ENCODE measurements at places on chromosomes 3 and 15.
A peak's percentile ranks its signal among the peaks of the same experiment; 100 is the strongest.

DNA sequence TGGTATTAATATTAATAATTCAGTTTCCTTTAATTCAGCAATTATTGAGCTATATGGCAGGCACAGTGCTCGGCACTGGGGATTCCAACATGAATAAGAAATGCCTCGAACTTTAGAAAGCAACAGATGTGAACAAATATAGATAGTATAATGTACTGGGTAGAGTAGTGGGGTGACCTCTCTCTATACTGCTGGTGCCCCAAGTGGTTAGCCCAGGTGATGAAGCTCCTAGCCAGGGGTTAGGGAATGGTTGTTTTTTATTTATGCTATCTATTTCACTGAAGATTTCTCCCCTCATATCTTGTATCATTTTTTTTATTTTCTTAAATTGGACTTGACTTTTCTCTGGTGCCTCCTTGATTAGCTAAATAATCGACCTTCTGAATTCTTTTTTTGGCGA is 62.1 kb downstream of the BHLHE40 start:
- H3K27ac ChIP-seq = no peak overlapping the region
- no peak overlapping the region for H3K4me3 ChIP-seq
- H3K36me3 ChIP-seq = no peaks in the 10 kb centered on the region
- H3K4me1 ChIP-seq = no peaks in the 10 kb centered on the region

DNA sequence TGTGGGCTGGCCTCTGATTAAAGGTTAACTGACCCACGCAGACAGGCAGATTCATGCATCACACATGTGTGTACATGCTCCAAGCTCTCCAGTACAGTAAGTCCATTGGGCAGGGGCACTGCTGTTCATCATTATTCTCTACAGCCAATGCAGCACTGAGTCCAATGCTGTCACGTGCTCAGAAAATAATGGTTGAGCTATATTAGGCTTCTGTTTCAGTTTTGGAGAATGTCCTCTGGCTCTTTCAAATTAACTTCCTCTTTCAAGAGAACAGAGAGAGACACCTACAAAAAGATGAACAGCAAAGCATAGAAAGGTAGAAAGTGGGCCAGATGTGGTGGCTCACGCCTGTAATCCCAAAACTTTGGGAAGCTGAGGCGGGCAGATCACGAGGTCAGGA is 202.6 kb downstream of the MEX3B start:
- no peaks in the 10 kb centered on the region for H3K36me3 ChIP-seq
- no peak for DNase-seq
- H3K27me3 ChIP-seq = no peaks in the 10 kb centered on the region
- H3K27ac ChIP-seq = no peak overlapping the region
- H3K4me1 ChIP-seq = no peaks in the 10 kb centered on the region

GRCh38 chr15:40584191-40584590 is 9.9 kb upstream of the KNL1 start:
- no peak overlapping the region for H3K27ac ChIP-seq
- H3K4me1 ChIP-seq = no peaks in the 10 kb centered on the region
- H3K27me3 ChIP-seq = no peaks in the 10 kb centered on the region
- H3K36me3 ChIP-seq = no peaks in the 10 kb centered on the region
- H3K4me3 ChIP-seq = no peak overlapping the region

GRCh38 chr3:42115215-42115614 is 24.1 kb downstream of the TRAK1 start:
- no peak overlapping the region for H3K27ac ChIP-seq
- H3K4me3 ChIP-seq = no peak overlapping the region
- no peaks in the 10 kb centered on the region for H3K36me3 ChIP-seq
- peaks cover 24% of the 10 kb centered on the region for H3K4me1 ChIP-seq
- no peak for DNase-seq

GRCh38 chr3:145776782-145777408 is 384.1 kb downstream of the PLOD2 start:
- no peaks in the 10 kb centered on the region for H3K36me3 ChIP-seq
- no peaks in the 10 kb centered on the region for H3K4me1 ChIP-seq
- H3K27me3 ChIP-seq = no peaks in the 10 kb centered on the region
- H3K27ac ChIP-seq = no peak overlapping the region
- DNase-seq = peak; percentile 78

- H3K27me3 ChIP-seq = no peaks in the 10 kb centered on the region
- no peak overlapping the region for H3K4me3 ChIP-seq
- no peak overlapping the region for H3K27ac ChIP-seq
- H3K4me1 ChIP-seq = no peaks in the 10 kb centered on the region
Observed at GRCh38 chr3:144129536-144130214, 158.1 kb downstream of the DIPK2A start.

- no peaks in the 10 kb centered on the region for H3K27me3 ChIP-seq
- H3K4me3 ChIP-seq = no peak overlapping the region
- DNase-seq = no peak
- peaks cover 13% of the 10 kb centered on the region for H3K4me1 ChIP-seq
- no peaks in the 10 kb centered on the region for H3K36me3 ChIP-seq
Observed at GRCh38 chr3:8764528-8764927, 4.9 kb downstream of the OXTR start.

DNA sequence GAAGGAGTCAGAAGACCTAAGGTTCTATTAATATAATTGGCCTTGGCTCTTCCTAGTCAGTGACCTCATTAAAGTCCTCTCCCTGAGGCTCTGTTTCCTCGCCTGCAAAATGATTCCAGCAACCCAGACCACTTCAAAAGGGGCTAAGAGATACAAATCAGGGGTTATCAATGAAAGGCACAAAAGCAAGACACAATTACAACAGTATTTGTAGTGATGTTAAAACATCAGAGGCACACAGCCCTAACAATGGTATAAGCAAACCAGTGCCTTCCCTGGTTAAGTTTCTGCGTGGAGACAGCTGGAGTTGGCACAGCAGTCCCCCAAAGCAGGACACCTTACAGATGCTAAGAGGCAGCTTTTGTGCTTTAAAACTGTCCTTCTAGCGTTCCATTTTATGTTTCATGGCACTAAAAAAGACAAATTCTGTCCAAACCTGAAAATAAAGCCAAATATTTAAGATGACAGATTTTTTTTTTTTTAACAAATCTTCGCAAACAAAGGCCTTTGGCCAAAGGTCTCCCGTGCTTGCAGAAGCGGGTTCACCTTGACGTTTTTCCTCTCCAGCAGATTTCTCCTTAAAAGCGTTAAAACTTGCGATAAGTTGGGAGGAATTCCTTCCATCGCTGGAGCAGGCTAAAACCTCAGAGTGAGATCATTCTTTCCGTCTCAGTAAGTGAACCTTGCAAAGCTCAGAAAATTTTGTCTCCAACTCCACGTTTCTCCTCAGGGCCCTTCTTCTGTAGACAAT is 999 bp downstream of the ZNF280D start:
- H3K4me1 ChIP-seq = peaks cover 19% of the 10 kb centered on the region
- peak overlapping the region; percentile 81 for H3K27ac ChIP-seq
- DNase-seq = peak; percentile 32
- H3K27me3 ChIP-seq = no peaks in the 10 kb centered on the region

DNA sequence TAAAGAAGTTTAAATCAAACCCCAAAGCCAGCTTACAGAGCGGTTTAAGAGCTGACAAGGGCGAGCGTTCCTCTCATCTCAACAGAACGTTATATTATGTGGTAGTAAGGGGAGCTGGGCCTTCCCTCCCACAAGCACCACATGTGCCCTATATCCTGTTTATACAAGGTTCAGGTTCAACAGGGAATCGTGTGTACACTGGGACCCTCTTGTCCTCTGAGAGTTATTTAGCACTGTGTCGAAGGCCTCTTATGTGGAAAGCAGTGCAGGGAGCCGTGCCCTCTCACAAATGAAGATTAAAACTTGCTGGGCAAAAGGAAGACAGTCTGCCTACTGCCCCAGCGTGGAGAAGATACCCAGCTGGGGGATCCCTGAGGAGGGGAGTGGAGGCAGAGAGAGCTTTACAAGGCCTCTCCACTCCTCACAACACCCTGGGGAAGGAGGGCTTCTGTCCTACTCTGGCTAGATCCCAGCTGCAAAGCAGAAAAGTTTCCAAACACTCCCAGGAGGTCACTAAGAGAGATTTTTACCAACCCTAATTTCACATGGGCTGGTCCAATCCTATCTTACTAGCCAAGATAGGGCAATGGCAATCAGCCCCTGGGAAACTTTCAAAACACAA is 2.9 kb downstream of the TLE3 start:
- peak overlapping the region; percentile 99 for H3K27ac ChIP-seq
- peaks cover 45% of the 10 kb centered on the region for H3K4me1 ChIP-seq
- peak overlapping the region; percentile 90 for H3K4me3 ChIP-seq

DNA sequence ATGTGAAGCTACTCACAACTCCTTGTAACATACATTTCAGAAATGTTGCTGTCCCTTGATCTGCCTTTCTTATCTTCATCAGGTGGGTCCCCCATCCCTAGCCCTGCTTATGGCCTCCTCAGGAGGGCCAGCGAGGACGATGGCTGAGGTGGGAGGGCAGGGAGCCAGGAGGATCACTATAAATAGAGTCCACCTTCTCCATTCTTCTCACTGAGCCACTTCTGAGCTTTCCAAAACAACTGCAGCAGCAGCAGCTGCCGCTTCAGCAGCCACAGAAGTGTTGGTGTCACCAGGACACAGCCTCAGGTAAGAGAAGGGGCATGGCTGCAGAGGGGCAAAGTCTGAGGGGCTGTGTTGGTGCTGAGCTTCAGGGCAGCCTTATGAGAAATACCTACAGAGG is 53.5 kb downstream of the ANAPC13 start:
- H3K4me1 ChIP-seq = no peaks in the 10 kb centered on the region
- H3K36me3 ChIP-seq = no peaks in the 10 kb centered on the region
- no peaks in the 10 kb centered on the region for H3K27me3 ChIP-seq
- DNase-seq = no peak
- H3K4me3 ChIP-seq = no peak overlapping the region

DNA sequence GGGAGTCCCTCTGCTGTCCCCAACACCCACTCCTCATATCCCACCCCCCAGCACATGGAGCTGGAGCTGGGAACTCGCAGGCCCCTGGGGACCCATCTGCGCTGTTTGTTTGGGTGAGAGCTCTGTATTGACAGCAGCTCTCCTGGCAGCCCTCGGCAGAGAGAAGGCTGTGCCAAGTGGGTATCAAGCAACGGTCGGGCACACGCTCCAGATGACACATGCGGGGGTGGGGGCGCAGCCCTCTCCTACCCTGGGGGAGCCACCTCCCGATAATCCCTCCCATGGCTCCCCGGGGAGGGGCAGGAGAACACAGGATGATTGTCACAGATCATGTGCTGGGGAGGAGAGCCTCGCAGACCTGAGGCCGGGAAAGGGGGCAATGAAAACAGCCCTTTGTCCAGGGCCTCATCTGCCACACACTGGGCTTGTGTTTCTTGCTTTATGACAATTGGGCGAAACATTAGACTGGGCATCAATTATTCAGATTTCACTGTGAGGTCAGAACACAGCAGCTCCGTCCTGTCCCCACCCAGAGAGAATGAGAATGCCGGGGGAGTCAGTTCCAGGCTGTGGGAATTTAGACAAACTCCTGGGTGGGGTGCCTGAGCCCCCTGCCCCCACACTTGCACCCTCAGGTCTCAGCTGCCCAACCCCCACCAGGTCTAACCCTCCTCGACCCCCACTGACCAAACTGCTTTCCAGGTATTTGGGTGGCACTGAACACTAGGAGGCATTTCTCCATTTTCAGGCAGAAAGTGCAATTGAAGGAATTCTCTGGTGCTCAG is 46.4 kb upstream of the KLF13 start:
- no peaks in the 10 kb centered on the region for H3K4me1 ChIP-seq
- H3K36me3 ChIP-seq = no peaks in the 10 kb centered on the region
- no peak overlapping the region for H3K27ac ChIP-seq
- no peak overlapping the region for H3K4me3 ChIP-seq

GRCh38 chr3:62036726-62037125 is 336.6 kb downstream of the FEZF2 start:
- no peak for DNase-seq
- no peaks in the 10 kb centered on the region for H3K4me1 ChIP-seq
- H3K4me3 ChIP-seq = no peak overlapping the region
- no peaks in the 10 kb centered on the region for H3K36me3 ChIP-seq
- no peak overlapping the region for H3K27ac ChIP-seq

DNA sequence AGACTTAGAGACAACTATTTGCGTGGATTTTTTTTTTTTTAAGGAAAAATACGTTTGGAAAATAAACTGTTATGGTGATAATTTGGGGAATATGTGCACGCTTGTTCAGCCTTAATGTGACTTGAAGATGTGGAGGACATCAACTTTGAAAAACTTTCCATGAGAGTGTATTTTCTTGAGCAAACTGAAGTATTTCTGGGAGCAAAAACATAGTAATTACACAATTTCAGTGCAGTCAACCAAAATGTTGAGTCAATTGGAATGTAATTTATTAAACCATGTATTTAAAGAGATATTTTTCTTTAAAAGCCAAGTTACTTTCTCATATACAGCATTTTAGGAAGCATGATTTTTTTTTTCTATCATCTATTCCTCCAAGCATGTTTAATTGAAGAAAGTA is 80.3 kb upstream of the FLNB start:
- H3K4me3 ChIP-seq = no peak overlapping the region
- H3K36me3 ChIP-seq = no peaks in the 10 kb centered on the region
- H3K27ac ChIP-seq = no peak overlapping the region
- H3K4me1 ChIP-seq = no peaks in the 10 kb centered on the region
- no peak for DNase-seq
- no peaks in the 10 kb centered on the region for H3K27me3 ChIP-seq
